ENCODE measurements at places on chromosomes 1 and 21.

DNA sequence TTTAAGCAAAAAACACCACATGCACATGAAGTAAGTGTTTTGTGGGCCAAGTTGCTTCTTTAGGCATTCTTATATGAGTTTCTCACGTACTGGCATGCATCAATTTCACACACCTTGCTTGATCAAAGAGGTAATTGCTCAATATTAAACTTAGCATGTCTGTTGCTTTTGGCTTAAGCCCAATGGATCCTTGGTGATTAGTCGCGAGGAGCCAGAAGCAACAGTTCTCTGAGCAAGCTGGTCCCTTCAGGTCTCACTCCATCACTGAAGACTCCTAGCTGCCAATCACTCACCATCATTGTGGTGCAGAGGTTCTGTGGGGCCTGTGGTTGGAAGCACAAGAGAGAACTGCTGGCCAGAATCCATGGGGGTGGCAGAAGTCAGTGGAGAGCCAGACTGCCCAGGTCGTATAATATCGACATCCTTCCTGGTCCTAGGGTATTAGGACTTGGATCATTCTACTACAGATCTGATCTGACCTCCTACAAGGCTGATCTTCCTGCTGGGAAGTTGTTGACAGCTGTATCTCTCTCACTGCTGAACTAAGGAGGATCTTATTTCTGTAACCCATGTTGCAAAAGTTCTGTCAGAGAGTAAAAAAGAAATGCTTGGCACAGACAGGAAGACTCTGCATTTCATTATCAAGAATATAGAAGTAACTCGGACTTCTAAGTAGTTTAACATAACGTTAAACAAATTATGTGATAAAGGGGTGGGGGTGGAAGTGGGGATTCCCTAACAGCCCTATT, 140.5 kb downstream of the NTPCR start:
- no peak for DNase-seq

DNA sequence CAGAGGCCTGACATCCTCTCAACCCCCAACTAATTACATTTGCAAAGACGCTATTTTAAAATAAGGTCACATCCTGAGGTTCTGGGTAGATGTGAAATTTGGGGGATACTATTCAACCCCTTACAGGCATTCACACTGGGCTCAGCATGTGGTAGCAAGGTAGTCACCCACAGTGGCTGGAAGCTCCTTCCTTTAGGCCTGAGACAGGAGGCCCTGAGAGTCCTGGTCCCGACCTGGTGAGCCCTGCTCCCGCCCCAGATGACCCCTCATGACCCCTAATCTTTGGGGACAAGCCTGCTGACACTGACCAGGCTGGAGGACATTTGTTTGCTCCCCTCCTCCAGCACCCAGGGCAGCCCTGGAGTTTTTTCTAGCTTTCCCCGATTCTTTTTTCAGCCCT, 225.9 kb downstream of the DYRK1A start:
- DNase-seq, result no peak

DNA sequence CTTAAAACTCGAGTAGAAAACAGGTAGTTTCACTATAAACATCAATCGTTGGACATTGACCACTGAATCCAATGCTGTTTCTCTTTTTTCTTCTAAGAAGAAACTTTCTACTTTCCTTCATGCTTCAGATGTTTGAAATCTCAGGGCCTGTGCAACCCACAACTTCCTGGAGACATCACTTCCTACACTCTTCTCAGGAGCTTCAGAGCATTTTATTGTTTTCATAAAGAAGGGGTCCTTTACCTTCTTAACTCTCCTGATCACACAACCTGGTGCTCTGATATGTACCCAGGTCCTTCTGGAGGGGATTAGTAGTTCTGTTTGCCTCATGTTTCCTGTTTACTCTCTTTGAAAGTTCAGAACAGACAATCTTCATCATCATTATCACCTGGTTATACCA, 113.0 kb upstream of the VAV3 start:
- DNase-seq, result no peak

DNA sequence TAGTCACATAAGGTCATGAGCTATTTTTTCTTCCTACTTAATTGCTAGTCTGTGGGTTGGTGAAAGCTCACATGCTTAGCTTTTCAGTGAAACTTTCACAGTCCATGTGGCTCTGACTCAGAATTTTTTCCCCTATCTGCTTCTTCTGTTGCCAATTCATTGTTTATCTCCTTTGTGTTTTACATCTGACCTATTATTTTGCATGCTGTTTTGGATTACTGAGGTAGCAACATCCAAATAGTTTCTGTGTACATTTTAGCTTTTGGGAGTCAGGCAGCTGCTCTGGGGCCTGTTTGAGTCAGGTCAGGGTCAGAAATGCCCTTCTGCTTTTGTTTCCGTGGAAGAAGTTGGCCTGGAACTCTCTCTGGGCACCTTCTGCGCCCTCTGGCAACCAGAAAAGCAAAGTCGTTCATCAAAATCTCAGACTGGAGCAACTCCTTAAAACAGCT, 40.0 kb downstream of the ROR1 start:
- DNase-seq, result no peak

GRCh38 chr21:15772654-15773053, 42.9 kb downstream of the USP25 start:
- DNase-seq, result no peak

DNA sequence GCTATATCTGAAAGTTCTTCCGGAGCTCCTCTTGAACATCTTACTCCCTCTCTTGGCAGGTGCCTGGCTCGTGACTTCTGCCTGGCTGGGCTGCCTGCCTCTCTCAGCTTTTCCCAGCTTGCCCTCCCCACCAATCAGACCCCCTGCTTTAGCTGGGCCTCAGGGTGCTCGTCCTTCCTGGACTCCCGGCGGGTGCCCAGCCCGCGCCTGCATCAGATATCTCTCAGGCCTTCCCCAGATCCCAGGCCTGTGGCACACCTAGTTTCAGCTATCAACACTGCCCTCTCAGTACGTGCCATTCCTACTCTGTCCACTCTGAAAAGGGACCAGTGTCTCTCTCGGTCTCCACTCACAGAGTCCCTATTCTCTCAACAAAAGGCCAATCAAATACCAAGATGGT, 96.5 kb upstream of the CLDN14 start:
- no peak for DNase-seq

DNA sequence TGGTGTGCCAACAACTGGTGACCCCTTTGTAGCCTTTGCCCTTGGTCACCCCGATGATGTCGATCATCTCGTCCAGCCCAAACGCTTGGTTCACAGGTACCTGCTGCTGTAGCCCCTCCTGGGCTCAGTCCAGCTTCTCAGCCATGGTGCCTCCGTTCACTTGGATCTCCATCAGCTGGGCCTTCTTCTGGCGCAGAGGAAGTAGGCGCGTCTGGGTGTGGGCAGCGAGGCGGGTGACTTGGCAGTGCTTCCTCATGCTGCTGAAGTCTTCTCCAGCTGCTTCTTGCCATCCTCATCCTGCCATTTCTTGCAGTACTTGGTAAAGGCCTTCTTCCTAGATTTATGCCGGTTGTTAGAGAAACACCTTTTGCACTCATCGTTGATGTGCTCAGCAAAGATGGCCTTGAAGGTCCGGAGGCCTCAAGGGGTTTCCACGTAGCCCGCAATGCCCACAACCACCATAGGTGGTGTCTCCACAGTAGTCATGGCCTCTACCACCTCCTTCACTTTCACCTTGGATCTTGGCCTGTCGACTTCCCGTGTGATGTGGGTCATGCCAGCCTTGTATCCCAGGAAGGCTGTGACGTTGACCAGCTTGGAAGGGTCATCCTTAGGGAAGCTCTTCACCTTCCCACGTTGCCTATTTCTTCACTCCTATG, 13.0 kb downstream of the DOP1B start:
- no peak for DNase-seq

DNA sequence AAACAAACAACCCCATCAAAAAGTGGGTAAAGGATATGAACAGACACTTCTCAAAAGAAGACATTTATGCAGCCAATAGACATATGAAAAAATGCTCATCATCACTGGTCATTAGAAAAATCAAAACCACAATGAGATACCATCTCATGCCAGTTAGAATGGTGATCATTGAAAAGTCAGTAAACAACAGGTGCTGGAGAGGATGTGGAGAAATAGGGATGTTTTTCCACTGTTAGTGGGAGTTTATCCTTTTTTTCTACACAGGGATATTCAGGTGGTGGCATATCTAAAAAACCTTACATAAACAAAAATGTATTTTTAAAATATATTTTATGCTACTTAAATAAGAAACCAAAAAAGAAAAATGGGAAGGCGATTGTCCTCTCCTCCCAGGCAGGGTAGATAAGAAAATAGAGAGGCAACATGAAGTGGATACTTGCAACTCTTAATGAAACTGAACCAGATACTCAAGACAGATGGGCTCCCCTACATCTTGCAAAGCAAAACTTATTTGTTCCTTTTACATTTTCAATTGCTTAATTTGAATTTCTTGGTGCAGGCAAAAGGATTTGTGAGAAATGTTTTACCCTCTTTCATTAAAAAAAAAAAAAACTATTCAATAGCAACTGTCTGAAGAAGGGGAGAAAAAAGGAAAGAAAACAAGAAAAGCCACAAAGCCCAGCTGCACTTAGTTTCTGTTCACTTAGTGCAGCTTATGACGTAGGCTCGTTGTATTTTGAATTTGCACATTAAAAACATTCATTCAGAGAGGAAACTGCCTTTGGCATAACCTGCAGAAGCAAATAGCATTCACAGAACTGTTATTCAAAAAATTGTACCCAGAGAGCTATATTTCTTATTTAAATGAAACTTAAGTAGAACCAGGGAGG, 36.9 kb upstream of the RGS1 start:
- DNase-seq, result no peak
